ENCODE measurements at places on chromosomes 3 and 15.

GRCh38 chr15:77852241-77853007 lies 219.7 kb upstream of the LINGO1 start:
- DNase-seq = no peak

DNA sequence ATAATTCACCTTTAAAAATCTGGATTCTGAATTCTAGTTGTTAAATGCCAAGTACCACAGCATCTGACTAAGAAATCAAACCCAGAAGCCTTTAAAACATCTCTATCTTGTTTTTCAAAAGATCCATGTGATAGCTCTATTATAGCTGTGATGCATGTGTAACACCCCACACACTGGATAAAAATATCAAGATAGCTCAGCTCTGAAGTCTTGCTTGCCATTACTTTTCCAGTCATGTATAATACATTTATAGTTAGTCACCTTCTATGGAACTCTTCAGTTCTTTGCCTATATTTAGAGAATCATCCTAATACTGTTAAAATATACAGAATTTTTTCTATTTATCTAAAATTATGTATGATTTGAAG lies 11.6 kb downstream of the ARPP19 start:
- no peak for DNase-seq

DNA sequence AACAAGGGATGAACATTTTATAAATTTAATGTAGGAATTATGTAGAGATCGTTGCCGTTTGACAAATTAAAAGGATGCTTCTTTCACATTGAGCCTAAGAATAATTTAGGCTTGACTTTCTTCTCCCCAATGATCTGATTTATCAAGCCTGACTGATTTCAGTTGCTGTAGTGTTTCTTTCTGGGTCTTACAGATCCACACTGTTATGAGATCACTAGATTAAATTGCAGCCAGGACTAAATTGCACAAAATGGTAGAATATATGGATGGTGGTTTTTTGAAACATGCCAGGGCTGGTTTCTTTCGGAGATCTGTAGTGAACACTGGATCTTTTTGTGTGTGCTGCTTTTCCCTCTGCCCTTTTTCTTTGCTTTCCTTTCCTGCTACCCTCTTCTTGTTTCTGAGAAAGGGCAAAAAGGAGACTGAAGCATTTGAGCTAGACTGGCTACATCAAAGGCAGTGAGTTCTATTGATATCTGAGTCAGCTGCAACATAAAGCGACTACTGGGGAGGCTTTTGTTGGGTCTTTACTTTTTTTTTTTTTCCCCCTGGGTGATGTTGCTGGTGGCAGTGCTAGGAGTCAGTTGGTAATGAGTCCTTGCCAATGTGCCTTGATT lies 83.0 kb downstream of the AKAP13 start:
- no peak for DNase-seq

DNA sequence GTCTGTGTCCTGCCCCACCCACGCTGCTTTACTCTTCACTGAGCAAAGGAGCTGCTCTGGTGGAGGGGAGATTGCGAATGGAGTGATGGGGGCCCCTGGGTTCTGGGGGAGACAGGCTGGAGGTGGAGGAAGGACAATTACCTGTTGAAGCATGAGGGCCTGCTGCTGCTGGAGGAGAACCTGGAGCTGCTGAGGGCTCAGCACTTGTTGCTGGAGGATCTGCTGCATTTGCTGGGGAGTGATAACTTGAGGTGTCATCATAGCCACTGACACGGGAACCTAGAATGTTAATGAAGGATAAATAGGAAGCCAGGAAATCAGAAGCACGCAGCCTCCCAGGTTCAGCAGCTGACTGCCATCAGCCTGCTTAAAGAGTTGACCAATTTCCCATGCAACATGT lies 530.0 kb downstream of the FOXP1 start:
- DNase-seq = no peak

DNA sequence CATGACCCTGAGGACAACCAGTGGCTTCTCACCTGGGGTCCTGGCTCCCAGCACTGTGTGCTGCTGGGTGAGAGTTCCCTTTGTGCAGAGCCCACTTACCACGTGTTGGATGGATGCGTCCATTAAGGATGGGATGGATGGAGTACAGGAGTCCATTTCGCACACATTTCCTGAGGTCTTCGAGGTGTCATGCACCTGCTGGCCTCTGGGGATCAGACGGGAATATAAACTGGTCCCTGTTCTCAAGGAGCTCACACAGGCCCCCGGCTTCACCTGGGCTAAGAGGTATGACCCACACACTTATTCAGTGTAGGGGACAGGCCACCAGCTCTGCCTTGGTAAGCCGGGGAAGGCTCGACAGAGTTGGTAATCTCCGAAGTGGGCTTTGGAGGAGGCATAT lies 39.5 kb downstream of the MAGEF1 start:
- DNase-seq = no peak

GRCh38 chr3:71035314-71035713 lies 548.2 kb downstream of the FOXP1 start:
- DNase-seq = no peak

DNA sequence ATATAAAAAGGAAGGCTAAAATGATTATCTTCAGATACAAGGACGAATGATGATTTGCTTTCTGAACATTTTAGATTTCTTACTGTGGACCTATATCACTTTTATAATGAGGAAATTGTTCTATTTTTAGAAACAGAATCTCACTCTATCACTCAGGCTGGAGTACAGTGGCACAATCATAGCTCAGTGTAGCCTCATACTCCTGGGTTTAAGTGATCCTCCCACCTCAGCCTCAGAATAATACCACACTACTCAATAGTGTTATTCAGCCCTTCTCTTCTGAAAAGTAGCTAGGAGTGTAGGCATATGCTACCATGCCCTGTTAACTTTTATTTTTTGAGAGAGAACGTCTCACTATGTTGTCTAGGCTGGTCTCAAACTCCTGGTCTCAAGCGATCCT lies 15.8 kb downstream of the DNAJC13 start:
- no peak for DNase-seq

- no peak for DNase-seq
Observed at GRCh38 chr3:14340960-14341708, 61.3 kb upstream of the SLC6A6 start.

DNA sequence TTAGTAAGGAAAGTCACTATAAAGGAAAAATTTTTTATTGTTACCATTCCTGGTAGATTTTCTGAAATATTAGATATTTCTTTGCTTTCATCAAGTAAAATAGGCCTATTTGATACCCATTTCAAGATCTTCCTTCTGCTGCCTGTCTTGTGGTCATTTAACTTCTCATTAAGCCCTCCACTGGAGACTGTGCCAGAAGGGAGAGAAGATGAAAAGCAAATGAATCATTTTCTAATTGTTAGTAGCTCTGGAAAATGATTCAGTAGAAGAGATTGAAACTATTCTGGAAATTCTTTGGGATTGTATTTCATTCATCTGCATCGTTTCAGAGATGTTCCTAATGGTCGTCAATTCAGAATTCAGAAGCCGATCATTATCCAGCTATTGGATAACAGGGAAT lies 3.2 kb downstream of the KCTD6 start:
- DNase-seq = no peak

DNA sequence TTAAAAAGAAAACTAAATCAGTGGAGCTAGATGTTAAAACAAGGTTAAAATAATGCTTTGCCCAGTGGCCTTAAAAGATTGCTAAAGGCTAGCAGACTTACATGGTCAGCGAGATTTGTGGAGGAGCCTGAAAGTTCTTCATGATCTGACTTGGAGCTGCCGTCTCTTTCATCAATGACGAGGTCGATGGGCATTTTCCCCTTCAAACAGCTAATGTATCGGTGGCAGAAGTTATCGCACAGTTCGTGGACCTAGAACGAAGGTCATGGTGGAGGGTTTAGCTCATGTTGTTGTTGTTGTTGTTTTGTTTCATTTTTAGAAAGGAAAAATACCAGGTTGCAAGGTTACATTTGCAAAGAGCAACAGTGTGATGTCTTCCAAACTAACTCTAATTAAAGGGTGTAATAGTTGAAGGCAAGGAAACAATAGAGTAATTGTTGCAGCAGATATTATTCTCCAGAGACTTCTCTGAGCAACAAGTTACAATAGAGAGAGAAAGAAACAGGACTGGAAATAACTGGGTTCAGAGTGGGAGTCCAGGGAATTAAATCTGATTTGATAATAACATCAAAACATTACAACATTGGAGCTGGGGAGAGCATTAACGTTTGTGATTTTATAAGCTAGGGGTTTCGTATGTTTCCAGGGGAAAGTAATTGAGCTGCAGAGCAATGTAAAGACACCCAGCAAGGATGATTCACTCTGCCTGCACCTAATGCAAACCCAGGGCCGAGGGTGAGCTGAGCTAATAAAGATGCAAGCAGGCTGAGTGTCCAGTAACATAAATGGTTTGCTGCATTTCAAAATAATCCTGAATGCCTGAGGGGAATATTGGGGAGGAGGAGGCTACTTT lies 6.6 kb downstream of the MEIS2 start:
- DNase-seq = no peak

DNA sequence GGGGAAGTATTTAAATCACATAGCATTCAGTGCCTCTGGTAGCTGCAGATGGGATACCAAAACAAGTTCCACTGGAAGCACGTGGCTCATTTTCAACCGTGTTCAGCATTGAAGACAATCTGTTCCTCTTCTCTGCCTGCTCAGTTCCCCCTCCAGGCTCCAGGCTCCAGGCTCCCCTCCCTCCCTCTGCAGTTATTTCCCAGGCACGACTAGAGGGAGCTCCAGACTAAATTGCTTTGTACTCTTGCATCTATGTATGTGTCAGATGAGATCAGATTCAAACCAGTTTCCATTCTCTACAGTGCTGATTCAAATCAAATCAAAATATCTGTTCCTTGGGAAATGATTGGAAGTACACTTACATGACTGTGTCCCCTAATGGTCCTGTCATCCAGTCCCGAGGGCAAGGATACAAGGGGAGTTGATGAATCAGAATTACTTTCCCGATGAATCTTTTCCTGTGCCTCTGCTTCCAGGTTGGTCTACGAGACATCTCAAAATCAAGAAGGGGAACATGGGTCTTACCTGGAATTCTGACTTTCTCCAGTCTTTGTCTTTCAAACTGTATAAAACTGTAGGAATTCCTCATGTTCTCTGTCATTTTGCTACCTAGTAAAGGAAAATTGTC lies 600.5 kb downstream of the EDEM1 start:
- DNase-seq = no peak

DNA sequence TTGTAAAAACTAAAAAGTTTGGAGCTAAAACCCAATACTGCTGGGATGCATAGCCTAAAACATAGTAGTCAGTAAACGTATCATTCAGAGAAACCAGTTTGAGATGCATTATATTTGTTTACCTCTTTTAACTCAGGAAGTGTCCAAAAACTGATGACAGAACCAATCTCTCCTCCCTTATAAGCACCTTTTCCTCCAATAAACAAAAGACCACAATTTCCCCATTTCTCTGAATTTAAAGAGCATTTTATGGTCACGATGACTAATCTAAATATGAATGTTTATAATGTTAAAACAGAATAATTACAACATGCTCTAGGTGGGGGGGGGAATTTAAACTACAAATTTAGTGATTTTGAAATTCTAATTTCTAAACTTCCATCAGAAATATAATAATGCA lies 58.5 kb downstream of the CEP63 start:
- DNase-seq = no peak

DNA sequence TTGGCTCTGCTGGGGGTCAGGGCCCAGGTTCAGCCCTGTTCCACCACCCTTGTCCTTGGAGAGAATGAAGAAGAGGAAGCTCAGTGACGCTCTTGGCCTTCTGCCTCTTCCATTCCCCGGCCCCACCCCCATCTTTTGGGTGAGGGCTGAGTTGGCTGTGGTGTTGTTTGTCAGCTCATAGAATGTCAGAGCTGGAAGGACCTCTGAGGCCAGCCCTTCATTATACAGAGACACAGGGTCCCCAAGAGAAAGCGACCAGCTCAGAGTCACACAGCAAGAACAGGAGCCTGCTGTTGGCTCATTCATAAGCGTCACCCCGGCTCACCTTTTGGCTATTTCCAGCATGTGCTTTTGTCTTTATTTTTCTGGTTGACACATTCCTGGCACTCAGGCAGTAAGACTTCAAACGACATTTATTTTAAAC lies 68.2 kb downstream of the AAGAB start:
- DNase-seq = no peak

DNA sequence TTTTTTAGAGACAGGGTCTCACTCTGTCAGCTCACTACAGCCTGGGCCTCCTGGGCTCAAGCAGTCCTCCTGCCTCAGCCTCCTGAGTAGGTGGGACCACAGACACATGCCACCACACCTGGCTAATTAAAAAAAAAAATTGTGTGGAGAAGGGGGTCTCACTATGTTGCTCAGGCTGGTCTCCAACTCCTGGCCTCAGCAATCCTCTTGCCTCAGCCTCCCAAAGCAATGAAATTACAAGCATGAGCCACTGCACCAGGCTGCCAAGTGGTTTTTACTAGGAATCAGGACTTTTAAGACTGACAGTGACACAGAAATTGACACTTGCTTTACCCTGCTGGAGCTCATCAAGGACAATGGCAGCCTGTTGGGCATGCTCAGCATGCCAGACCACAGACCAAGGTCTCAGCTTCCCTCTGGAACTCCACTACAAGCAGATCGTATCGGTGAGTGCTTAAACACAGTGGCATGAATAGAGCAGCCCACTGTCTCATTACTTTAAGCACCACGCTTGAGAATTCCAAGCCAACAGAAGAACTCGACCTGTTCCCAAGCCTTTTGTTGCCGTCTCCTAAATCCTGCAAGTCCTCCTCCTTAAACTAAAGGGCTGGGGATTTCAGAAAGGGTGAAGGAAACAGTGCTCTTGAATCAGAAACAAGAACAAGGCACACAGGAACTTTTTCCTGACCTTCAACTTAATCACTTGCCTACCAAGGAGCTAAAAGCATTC lies 41.4 kb downstream of the EOMES start:
- DNase-seq = no peak

DNA sequence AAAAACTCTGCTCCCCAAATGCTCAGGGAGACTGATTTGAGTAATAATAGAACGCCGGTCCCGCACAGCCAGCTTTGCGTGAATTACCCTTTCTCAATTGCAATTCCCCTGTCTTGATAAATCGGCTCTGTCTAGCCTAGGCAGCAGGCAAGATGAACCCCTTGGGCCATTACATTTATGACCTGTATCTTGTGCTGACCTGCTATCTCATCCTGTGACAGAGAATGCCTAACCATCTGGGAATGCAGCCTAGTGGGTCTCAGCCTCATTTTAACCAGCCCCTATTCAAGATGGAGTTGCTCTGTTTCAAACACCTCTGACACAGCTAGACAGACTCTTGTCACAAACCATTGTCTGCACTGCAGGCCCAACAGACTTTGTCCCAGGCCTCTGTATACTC lies 13.8 kb upstream of the NUP210 start:
- no peak for DNase-seq

All from AG09319 (cell line).